Caki2 (cell line): ENCODE measurements at places on chromosomes 4 and X.
A peak's percentile ranks its signal among the peaks of the same experiment; 100 is the strongest.

- no peak for DNase-seq
Observed at GRCh38 chr4:112266823-112267222, 18.9 kb downstream of the TIFA start.

GRCh38 chr4:16745887-16746286 lies 152.6 kb downstream of the LDB2 start:
- no peak for DNase-seq

DNA sequence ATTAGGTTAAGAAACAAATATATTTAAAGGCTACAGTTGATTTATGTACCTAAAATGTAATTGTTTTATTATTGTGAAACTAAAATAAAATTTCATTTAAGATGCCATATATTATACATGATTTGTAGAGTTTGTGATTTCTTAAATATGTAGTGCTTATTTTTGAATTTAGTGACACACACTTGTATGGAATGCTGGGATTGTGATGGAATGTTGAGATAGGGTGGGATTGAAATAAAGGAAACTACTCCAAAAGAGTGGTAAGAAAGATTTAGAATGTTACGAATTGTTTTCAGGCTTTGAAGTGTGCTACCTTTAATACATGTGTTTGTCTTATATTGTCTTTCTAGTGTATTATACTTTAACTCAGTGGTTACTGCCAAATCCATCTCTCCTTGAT lies 330.3 kb upstream of the PITX2 start:
- DNase-seq = no peak

DNA sequence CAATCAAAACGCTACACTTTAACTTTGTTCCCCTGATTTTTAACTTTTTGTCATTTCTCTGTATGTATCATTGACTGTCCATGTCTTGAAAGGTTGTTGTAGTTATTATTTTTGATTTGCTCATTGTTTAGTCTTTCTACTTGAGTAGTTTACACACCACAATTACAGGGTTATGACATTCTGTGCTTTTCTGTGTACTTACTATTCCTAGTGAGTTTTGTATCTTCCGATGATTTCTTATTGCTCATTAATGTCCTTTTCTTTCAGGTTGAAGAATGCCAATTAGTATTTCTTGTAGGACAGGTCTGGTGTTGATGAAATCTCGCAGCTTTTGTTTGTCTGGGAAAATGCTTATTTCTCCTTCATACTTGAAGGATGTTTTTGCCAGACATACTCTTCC lies 89.2 kb upstream of the SH3RF1 start:
- DNase-seq = no peak

GRCh38 chr4:8378101-8378724 lies 62.3 kb downstream of the ACOX3 start:
- DNase-seq = no peak

DNA sequence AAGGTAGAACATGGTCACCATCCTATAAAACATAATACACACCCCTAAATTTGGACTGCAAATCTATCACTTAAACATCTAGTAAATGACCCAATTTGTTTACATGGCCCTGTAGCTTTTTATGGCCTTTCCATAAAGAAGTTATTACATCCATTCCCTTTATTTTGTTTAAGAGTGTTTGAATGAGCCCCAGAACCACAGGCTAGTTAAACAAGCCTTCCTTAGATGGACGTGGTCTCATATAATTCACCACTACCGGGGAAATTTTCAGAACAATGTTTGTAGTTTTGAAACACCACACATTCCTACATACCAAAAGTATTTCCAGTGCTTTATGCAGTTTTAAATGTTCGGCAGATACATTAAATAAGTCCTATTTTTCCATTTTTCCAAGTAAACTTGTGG lies 12.3 kb downstream of the PDGFC start:
- no peak for DNase-seq

DNA sequence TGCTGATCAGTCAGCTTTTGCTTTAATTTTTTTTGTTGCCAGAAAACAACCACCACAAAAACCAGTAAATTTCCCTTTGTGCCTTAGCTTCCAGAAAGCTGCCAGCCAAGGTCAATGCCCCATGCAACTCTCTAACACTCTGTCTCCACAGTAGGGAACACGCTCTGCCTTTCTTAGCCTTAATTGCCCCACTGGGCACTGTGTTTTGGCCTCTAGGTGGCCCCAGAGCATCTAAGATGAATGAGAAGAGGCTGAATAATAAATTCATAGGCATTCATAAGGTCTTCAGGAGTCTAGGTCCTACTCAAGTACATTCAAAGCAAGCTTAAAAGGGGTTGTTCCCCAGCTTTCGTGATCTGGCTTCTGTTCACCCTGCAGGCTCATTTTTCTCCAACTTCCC lies 57.7 kb upstream of the PASD1 start:
- no peak for DNase-seq

DNA sequence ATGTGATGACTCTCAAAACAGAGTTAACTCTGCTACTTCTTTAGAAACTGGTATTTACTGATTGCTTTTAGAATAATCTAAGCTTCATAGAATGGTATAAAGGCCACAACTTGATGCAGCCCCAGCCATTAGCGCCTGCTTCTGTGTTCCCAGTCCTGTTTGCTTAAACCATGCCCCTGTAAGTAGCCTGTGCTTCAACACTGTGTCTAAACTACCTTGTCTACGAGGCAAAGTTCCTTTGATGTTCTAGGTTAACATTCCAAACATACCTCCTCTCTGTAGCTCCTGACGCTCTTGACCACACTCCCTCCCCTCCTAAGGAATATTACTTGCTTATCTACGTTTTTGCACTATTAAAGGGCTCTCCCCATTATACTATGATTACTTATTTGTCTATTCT lies 352.5 kb upstream of the ADGRL3 start:
- no peak for DNase-seq

DNA sequence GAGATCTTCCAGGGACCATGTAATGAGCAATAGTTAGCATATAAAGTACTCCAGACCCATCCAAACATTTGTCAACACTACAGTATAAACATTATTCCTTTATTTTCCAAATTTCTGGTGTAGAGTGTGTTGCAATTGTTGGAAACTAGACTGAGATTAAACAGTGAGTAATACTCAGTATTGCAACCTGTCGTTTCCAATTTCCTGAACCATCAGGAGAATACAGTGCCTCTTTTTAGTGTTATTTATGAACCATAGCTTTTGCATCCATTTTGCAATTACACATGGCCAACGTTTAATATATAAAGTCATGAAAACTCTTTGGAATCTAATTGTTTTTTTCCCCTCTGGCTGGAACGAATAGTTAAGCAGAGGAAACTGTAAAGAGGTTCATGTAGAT lies 58.3 kb upstream of the DHRSX start:
- no peak for DNase-seq

GRCh38 chr4:179768996-179769395 lies 2326.8 kb upstream of the AGA start:
- DNase-seq = no peak

GRCh38 chr4:145481164-145481941 lies at the start of gene SMAD1:
Gene SMAD1, plus strand, starts transcription at chr4:145481853. Its CDS starts 32,761 bp downstream, at chr4:145514614.
- peak; percentile 79 for DNase-seq
